Tracheal epithelial cell (primary cell): ENCODE measurements at places on chromosomes 4 and X. TPM values are rescaled to one million over a fixed set of nuclear protein-coding genes. Genes with fewer than 3 reads are reported as not detected.

IBSP gene
- total RNA-seq, result not detected in 2 replicates

CPE gene
- total RNA-seq, result 36.4 and 65.2 TPM in 2 replicates

FGF13 gene
- total RNA-seq, result 1.4 and 3.0 TPM in 2 replicates

TLL1 gene
- total RNA-seq, result 1.1 and 3.6 TPM in 2 replicates

FMR1NB gene
- total RNA-seq, result not detected in 2 replicates
